ENCODE measurements at places on chromosomes 6 and 20.

GRCh38 chr6:161232467-161232866 is 41.4 kb downstream of the AGPAT4 start:
- DNase-seq = no peak

- no peak for DNase-seq
Observed at GRCh38 chr6:145863366-145863765, 48.8 kb upstream of the FBXO30 start.

DNA sequence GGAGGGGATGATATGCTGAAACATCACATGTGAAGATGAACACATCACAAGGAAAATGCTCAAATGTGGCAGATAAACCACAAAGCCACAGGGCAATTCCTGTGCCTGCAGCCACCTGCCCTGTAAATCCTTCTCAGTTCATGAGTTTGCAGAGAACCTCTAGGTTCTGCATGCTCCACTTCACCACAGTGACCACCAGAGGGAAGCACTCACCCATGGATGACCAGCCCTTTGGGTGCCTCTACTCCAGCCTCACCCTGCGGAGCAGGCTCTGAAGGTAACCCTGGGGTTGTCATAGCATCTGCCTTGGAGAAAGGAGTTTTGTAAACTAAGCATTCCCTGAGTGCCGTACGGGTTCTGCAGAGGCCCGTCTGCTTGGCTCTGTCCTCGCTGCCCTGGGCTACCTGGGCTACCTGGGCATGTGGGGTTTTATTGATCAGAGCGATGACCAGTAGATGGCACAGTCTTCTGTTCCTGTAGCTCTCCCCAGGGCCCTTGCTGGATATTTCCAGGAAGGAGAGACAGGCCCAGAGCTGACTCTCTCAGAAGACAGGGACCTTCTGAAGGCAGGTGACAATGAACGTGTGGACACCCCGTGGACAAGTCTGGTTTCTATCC is 31.7 kb upstream of the CST1 start:
- DNase-seq = no peak

DNA sequence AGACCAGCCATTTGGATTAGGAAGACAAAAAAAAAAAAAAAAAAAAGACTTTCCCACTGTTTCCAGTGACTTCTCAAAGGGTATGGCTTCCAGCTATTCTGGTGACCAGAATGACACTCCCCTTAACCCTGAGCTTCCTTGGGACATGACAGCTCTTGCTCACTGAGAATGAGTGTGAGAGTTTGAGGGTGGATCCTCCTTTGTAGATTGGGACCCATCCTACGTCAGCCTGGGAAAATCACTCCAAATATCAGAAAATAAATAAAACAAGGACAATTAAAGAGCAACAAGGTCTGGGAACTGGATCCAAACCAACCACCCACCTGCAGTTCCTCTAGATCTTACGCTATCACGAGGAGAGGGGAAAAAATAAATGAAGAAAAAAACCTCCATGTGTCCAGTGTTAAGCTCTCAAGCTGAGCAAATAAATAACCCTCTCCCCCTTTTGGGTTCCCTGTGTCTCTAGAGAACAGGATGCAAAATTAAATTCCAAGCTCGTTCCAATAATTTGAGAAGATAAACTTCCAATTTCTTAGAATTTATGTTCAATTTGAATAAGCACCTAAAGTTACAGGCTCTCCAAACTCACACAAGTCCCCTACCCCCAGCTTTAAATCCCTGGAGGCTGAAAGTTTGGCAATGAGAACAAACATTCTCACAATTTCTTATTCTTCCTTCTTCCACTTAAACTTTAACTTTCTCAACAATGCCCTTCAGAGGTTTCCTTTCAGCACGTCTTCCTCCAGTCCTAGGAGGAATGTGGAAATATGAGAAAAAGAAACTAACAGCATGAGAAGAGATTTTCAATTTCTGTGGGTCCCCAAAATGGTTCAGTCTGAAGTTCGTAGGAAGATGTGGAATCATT is 170.2 kb downstream of the MTFR2 start:
- no peak for DNase-seq

Data from stimulated activated CD8-positive, alpha-beta memory T cell treated with anti-CD3 and anti-CD28 coated beads, Interleukin-12 subunit alpha, Interleukin-12 subunit beta, amount 100 ng/mL, for 4 hours (primary cell).